ENCODE measurements at places on chromosomes 5 and 9.

- no peak for DNase-seq
Measured at GRCh38 chr9:128020692-128021091, 39.9 kb upstream of the EEIG1 start.

DNA sequence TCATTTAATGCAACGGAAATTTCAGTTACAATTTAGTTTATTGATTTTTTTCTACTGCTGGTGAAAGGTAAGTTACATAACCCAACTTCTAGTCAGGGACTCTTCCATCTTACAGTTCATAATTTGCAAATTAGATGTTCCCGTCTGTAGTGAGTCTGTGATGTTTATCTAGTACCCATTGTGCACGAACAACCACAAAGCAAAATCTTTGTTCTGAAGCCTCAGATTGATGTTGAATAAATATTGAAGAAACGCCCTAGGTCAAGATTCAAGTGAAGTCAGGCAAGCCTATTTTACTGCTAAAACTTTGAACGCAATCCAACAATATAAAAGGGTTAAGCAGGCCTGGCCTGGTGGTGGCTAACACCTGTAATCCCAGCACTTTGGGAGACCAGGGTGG, 43.1 kb downstream of the BASP1 start:
- DNase-seq: no peak

DNA sequence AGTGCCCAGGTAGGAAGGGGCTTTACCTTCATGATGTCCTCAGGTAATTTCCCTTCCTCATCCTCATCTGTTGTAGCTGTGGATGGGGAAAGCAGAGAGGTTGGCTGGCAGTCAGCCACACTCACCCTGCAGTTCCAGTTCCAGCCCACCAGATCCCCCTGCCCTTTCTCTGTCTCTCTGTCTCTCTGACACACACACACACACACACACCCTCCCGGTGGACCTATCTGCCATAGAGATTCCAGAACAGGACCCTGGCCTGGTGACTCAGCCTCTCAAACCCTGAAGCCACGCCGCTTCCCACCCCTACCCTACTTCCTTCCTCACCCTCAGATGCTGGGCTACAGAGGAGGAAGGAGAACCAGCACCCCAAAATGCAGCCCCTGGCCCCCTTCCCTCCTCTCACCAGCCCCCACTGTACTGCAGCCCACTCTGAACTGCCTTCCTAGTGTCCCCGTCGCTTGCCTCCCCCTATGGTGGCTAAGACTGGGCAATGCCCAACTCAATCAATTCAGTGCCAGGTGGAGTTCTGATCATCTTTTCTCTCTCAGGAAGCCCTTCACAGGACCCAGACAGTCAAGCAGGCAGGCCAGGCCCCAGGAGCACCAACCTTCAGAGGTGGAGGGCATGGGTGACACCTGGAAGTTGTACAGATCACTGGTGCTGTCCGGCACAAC, 4.8 kb downstream of the IRF1 start:
- peak; percentile 44 for DNase-seq

DNA sequence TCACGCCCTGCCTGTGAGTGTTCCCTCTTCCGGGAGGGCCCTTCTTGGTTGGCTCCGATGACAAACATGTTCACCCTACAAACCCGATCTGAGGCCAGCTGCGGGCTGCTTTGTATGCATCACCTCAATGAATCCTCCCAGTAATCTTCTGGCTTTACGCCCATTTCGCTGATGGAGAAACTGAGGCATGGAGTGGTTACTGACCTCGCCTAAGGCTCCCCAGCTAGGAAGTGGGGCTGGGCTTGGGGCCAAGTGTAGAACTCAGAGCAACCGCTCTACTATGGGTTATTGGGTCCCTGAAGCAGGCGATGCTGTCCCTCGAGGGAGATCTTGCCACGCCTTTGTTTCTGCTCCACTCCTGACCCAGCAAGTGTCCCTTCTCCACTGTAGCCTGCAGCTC, 38.2 kb upstream of the RPL26L1 start:
- no peak for DNase-seq

DNA sequence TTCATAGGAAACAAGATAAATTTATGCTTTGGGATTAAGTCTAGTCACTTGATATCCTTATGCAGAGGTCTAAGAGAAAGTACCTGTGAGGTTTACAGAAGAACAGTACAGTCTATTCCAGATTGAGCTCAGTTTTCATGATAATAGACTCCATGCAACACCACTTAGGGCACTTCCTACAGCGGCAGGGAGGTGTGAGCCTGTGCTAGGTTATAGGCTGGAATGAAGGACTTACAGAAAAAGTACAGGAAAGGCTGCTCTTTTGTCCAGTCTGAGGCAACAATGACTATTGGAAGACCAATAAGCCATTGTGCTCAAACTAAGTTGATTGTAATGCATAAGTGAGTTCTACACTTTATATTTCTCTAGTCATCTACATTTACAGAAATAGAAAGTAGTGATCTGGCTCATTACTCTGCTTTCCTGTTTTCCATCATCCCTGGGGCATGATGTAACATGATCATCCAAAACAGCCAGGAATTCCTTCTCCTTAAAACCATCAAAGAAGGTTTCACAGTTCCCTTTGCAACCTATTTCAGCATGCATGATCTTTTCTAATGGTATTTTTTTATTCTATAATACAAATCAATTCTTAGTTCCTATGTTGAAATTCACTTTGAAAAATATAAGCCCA, 322.8 kb downstream of the SLF1 start:
- DNase-seq: no peak

DNA sequence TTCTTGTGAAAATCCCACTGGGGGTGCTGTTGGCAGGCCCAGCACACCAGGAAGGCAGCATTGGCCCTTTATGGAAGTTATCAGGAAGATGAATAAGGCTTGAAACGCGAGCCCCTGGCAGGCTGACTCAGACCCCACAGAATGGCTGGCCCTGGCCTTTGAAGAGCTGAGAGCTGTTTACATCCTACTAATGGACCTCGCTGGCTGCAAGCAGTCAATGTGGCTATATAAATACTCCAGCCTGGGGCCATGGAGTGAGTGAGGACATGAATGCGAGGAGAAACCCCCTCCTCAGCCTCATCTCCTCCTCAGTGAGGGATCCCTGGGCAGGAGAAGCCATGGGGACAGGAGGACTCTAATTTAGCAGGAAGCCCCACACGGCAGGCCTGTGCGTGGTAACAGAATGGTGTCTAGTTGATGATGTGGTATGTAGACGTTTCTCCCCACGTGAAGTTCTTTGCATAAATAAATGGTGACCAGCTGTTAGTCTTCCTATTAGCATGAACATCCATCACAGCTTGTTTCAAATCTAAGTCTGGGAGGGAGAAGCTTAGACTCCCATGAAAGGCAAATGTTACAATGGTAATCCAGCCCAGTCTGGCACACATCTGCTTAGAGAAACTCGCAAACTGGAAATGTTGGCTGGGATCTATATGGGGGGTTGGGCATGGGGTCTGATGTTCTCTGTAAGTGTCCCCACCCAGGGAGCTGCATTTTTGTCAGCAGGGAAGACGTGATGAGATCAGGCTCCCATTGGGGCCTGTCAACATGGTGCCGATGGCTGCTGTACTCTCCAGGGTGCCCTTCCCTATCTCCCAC, 175.1 kb upstream of the PITX1 start:
- DNase-seq: no peak

DNA sequence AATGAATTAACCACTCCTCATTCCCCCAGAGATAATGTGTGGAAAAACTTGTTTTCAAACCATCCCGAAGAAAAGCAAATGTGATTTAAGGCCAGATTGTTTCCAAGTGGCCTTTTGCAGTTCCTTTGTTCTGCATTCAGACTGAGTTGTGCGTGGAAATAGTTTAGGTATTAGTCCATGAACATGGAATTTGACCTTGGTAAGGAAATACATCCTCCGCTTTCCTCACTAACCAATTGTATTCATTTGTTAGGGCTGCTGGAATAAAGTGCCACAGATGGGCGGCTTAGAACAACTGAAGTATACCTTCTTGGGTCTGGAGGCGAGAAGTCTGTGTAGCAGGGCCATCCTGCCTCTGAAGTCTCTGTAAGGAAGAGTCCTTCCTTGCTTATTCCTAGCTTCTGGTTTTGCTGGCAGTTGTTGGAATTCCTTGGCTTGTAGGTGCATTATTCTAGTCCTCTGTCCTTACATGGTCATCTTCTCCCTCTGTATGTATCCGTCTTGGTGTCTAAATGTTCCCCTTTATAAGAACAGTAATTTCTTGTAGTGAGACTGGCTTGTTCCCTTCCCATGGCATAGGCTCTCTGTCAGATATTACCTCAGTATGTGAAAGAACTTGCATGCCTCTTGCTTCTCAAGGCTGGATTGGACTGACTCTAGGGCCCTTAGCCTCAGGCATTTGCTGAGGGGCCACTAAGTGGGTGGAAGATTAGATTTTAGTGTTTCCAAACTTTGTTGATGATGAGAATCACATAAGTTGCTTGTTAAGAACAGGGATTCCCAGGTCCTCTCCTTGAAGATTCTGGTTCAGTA, 53.9 kb downstream of the RAI14 start:
- no peak for DNase-seq

GRCh38 chr9:36988848-36989247, 45.2 kb downstream of the PAX5 start:
- no peak for DNase-seq

DNA sequence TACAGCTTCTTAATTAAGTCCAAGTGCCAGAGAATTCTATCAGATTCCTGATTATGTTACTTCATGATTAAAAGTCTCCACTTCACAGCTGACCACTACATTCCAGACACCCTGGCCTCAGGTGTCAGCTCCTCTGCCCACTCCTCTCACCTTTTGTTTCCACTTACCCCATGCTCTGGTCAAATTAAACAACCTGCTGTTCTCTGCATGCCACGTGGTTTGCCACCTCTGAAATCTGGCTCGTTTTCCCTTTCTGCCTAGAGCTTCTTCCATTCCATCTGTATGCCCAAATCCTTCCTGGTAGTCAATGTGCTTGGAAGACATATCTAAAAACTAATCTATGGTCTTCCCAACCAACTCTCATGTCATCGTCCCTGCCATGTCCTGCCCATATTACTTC, 158.6 kb downstream of the ICE1 start:
- DNase-seq: no peak

GRCh38 chr9:95606489-95607350, 89.9 kb upstream of the PTCH1 start:
- DNase-seq: no peak

GRCh38 chr5:38307845-38308244, 49.5 kb downstream of the EGFLAM start:
- DNase-seq: no peak

GRCh38 chr9:126430124-126430523, 103.5 kb downstream of the MVB12B start:
- no peak for DNase-seq

DNA sequence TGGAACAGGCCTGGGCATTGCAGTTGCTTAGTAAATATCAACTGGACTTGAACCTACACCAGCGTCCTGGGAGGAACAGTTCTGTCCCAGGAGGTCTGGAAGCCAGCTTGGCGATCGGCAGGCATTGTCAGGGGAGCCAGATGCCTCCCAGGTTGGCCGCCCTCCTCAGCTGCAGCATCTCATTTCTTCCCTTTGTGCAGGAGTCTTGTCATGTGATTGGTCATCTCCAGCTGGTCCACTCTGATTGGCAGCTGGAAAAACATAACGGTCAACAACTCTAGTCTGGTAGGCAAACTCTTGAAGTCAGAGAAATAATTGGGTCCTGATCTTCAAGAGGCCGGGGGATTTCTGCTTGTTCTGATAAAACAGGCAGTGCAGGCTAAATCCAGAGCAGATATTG, 29.6 kb upstream of the NCS1 start:
- no peak for DNase-seq

DNA sequence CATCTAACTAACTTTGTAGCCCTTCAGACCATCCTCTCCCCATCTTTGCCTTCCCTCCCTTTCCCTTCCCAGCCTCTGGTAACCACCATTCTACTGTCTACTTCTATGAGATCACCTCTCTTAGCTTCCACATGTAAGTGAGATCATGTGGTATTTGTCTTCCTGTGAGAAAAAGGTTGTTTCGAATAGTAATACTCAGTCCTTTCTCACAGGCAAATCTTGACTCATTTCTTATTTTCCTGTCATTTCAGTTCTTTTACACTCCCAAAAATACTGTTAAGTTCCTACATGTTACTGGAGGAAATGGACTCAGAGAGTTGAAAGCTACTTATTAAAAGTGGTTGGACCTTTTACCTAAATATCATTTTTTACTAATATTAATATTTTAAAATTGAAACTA, 82.1 kb downstream of the SLF1 start:
- no peak for DNase-seq

DNA sequence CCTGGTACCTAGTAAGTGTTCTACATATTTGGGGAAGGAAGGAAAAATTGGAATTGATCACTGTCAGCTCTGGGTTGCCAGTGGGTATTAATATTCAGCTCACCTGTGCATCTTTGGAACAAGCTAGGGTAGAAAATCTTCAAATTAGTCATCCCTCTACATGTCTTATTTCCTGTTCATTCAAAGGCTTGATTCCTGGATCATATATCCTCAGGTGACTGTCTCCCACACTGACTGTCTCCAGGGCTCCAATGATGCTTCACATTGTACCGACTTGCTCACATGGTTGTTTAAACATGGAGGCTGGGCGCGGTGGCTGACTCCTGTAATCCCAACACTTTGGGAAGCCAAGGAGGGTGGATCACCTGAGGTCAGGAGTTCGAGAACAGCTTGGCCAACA, 11.6 kb upstream of the SUSD1 start:
- DNase-seq: no peak

- DNase-seq: no peak
Measured at GRCh38 chr5:136907371-136907770, 542.0 kb upstream of the TRPC7 start.

DNA sequence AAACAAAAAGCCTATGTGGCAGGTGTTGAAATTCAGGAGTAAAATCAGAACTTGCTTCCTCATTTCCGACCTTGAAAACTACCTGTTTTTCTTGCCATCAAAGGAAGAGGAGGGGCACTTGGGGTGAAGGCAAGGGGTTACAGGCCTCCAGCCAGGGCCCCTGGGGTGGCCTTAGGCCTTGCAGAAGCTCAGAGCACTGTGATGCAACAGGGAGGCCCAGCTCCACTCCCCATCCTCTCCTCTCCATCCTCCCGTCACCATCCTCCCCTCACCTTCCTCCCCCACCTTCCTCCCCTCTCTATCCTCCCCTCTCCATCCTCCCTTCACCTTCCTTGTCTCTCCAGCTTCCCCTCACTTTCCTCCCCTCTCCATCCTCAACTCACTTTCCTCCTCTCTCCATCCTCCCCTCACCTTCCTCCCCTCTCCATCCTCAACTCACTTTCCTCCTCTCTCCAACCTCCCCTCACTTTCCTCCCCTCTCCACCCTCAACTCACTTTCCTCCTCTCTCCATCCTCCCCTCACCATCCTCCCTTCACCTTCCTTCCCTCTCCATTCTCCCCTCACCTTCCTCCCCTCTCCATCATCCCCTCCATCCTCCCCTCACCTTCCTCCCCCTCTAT, 111.6 kb downstream of the WNK2 start:
- no peak for DNase-seq

DNA sequence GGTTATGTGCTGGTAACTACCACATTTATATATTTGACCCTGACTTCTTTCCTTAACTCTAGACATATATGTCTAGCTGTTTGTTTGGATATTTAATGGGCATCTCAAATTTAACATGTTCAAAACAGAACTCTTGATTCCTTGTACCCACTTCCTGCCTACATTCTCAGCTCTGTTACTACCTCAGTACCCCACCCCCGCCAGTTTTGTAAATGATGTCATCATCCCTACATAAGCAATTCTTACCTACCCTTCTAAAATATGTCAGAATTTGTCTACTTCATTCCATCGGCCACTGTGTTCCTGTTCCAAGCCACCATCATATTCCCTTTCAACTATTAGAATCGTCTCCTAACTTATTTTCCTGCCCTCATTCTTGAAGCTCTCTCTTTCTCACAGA, 4.8 kb downstream of the RAD50 start:
- no peak for DNase-seq
